Neural crest cell (in vitro differentiated cells): ENCODE measurements at places on chromosomes 2 and 18. TPM values are rescaled to one million over a fixed set of nuclear protein-coding genes. Genes with fewer than 3 reads are reported as not detected.

Gene C2orf78
- total RNA-seq: not detected in 2 replicates

Gene FSHR
- not detected in 2 replicates for total RNA-seq

Gene NEU2
- total RNA-seq: not detected in 2 replicates

Gene DOK6
- total RNA-seq: 3.6 and 4.0 TPM in 2 replicates

Gene CRYGC
- total RNA-seq: not detected in 2 replicates

Gene RFTN2
- 16.0 and 20.6 TPM in 2 replicates for total RNA-seq

Gene FAM161A
- total RNA-seq: 21.9 and 23.4 TPM in 2 replicates

Gene PXDN
- total RNA-seq: 217 and 218 TPM in 2 replicates

Gene CRYBA2
- total RNA-seq: not detected in 2 replicates

Gene VWA3B
- total RNA-seq: not detected in 2 replicates

Gene ITGB6
- total RNA-seq: not detected in 2 replicates

Gene REEP1
- 12.0 and 12.3 TPM in 2 replicates for total RNA-seq

Gene CD28
- not detected in 2 replicates for total RNA-seq

Gene GAREM1
- 11.0 and 12.3 TPM in 2 replicates for total RNA-seq

Gene SOX11
- total RNA-seq: 197 and 201 TPM in 2 replicates

Gene RAB6D
- total RNA-seq: 0.42 and 0.52 TPM in 2 replicates

Gene PLEKHM3
- 6.8 and 6.9 TPM in 2 replicates for total RNA-seq

Gene PAIP2B
- total RNA-seq: 6.5 and 7.4 TPM in 2 replicates

Gene GPR45
- total RNA-seq: 0.30 TPM in 1 of 2 replicates, not detected in the other

Gene CCDC178
- total RNA-seq: 0.42 and 0.82 TPM in 2 replicates

Gene C18orf32
- total RNA-seq: 32.0 and 34.3 TPM in 2 replicates

Gene EFEMP1
- 3.8 and 4.1 TPM in 2 replicates for total RNA-seq

Gene INPP5D
- total RNA-seq: 0.28 and 0.30 TPM in 2 replicates

Gene ZAP70
- total RNA-seq: 2.4 and 2.8 TPM in 2 replicates

Gene ALS2
- 36.1 and 37.0 TPM in 2 replicates for total RNA-seq

Gene TLX2
- not detected in 2 replicates for total RNA-seq

Gene POTEE
- 1.0 and 1.1 TPM in 2 replicates for total RNA-seq

Gene PDE1A
- total RNA-seq: 27.4 and 27.8 TPM in 2 replicates
